ENCODE measurements at places on chromosomes 16 and 17.
A peak's percentile ranks its signal among the peaks of the same experiment; 100 is the strongest.

DNA sequence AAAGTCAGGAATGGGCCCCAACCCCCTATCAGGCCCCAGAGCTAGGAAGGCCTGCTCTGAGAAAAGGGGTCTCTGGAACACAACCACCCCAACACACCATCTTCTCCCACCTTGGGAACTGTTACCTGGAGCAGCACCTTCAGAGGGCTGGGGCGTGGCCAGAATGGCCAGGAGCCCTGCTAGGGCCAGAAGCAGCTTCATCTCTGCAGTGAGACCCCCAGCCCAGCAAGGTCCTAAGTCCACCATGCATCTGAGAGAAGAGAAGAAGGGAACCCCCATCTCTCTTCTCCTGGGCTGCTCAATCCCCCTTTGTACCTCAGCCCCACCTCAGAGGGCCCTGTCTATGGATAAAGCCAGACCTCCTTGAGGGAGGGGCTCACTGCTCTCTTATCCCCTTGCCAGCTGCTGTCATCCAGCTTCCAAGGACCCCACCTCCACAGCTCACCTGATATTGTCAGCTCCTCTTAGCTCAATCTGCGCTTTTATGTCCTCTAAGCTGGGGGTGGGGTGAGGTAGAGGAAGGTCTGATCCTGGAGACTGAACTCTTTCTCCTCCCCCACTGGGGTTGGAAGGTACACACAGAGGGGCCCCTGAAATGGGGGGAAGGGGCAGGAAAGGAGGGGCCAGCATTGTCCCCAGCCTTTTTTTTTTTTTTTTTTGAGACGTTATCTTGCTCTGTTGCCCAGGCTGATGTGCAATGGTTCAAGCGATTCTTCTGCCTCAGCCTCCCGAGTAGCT lies at the start of gene MPO:
TSS of gene MPO (minus strand) at position 456 of the 738 bp plus-strand sequence. CDS start at position 279, 177 bp downstream.
- DNase-seq = no peak

DNA sequence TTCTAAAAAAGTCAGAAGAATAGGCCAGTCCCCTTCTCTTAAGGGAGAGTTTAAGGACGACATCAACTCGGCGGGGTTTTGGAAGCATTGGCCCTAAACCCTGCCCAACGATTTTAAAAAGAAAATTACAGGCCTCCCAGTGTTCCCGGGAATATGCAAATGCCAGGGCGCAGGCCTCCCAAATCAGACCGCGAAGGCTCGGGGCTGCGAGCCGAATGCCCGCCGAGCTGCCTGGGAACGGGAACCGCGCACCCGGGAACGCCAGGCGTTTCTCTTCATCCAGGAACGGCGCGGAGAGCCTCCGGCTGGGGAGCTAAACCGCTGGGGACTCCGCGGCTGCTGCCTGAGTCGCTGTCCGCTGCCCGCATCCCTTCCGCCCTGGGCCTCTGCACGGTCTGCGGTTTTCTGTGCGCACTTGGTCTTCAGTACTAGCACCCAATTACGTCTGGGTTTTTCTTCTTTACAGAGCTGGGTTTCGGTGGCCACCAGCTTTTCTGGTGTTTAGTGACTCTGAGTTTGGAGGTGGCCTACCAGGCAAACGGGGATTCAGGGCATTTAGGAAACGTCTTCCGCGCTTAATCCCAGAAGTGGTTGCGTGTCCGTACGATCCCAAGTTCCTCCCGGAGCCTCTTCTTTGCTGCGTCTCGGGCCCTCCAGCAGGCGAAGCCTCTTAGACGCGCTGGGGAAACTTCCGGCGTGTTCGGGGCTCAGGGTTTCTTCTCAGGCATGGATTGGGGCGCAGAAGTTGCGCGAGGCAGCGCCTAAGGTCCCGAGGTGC lies 5.7 kb downstream of the IRX5 start:
- no peak for DNase-seq

DNA sequence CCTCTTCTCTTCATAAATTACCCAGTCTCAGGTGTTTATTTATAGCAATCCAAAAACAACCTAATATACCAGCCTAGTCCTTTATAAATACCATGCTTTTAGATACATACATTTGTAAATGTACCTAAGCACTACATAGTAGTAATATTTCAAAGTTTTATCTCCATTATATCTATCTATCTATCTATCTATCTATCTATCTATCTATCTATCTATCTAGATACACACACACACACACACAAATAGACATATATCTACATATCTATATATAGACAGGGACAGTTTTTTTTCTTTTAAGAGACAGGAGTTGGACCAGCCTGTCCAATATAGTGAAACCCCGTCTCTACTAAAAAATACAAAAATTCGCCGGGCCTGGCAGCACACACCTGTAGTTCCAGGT lies 5.8 kb downstream of the CEP20 start:
- DNase-seq = no peak

GRCh38 chr17:13596241-13596923 lies 5.3 kb downstream of the HS3ST3A1 start:
- no peak for DNase-seq

GRCh38 chr16:67828651-67829050 lies 13.5 kb upstream of the THAP11 start:
- no peak for DNase-seq

DNA sequence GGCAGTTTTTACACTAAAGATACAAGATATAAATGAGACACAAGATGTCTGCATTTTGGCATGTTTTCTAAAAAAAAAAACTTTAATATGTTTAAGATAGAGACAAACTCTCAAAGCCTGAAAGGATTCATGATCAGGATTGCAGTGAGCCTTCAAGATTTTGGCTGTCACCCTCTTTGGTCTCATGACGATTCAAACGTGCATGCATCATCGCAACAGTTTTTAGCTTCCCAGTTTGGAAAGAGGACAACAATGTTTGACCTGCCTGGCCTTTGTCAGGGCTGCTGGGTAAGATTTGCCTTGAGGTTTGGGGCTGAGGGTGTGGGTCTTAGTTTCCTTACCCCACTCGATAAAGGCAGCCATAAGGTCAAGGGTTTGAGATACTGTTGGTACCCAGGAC lies 134.1 kb downstream of the RGS9 start:
- DNase-seq = no peak

DNA sequence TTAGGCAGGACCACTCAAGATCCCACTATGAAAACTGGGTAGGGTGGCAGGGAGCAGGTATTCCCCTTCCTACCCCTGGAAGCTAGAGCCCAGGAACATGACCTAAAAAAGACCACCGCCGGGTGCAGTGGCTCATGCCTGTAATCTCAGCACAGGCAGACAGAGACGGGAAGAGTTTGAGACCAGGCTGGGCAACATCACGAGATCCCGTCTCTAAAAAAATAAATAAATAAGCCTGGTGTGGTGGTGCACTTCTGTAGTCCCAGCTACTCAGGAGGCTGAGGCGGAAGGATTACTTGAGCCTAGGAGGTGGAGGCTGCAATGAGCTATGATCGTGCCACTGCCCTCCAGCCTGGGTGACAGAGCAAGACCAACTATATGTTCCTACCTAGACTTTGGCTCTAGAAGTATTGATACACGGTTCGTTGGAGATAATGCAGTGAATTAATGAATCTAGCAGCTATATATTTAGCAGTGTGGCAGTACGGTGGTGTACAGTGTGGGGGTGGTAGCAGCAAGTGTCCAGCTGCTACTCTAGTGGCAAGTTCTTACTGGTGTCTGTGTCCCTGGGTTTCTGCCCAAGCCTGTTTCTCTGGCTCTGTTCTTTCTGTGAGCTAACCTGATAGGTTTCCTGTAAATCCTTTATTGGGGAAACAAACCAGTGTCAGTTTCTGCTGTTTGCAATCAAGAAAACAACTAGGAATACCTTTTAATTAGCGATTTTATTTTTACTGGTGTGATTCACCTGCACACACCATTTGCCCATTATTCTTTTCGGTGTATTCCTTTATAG lies 3.3 kb upstream of the USP31 start:
- no peak for DNase-seq

DNA sequence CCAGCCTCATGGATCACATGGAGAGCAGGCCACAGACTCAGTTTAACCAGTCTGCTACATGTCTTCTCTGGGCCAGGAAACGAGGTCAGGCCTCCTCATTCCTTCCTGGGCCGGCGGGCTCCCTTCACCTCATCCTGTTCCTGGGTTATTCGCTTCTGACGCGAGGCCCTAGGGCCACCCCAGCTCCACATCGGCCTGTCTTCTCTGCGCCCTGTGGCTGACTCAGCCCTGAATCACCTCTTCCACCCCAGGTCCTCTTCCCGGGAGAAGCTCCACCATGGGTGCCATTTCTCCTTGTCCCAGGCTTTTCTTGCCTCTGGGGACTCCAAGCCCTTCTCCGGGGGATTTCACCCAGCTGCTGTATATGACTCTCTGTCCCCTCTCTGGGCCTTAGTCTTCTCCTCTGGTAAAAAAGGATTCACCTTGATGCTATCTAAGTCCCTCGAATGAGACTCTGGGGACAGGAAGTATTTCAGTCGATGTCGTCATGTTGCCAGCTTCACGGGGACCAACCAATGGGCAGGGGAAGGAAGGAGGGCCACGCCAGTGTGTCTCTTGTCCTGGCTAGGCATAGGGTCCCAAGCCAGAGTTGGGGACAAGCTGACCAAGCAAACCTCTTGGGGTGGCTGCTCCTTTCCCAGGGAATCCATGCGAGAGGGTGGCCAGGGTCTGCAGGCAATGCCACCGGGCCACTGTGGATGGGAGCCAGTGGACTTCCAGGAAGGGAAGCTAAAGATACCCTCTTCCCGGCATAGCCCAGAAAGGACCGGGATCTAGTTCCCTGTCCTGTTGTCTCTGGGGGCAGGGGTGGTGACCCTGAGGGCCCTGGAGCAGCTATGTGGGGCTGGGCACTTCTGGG lies 58.7 kb downstream of the SOCS3 start:
- no peak for DNase-seq

DNA sequence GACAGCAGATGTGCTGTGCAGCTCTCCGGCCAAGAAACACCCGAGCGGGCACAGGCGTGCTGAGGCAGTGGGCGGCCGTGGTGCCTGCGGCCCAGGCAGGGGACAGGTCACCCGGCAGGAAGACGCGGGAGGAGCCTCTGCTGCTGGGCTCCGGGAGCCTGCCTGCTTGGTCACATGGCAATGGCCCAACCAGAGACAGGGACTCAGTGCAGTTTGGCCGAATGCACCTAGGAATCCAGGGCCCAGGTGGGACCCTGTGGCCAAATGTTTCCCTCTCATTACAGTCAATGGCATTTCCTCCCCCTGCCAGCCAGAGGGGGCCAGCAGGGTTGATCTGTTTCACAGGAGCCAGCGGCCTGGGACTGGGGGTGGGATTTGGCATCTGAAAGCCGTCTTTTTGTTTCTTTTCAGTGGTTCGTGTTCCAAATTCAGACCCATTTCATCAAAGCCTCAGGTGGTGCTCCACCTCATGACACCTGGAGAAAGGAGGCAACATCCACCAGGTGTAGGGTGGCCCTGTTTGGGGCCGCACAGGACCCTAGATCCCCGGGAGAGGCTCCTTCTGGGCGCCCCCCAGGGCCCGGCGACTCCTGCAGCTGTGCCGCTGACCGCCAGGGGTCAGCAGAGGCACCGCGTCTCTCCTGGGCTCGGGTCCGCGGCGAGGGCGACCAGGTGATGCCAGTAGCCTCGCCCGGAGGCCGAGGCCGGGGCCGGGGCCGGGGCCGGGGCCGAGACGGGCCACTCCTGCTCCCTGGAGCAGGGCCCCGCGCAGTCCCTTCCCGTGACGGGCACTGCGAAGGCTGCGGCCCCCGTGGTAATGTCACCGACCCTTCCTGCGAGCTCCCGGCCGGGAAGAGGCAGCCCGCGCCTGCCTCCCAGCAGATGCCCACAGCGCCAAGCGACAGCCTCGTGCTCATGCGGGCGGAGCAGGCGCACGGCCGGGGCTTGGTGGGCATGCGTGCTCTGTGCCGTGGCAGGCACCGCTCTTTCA lies 118.5 kb downstream of the C16orf78 start:
- peak; percentile 38 for DNase-seq

DNA sequence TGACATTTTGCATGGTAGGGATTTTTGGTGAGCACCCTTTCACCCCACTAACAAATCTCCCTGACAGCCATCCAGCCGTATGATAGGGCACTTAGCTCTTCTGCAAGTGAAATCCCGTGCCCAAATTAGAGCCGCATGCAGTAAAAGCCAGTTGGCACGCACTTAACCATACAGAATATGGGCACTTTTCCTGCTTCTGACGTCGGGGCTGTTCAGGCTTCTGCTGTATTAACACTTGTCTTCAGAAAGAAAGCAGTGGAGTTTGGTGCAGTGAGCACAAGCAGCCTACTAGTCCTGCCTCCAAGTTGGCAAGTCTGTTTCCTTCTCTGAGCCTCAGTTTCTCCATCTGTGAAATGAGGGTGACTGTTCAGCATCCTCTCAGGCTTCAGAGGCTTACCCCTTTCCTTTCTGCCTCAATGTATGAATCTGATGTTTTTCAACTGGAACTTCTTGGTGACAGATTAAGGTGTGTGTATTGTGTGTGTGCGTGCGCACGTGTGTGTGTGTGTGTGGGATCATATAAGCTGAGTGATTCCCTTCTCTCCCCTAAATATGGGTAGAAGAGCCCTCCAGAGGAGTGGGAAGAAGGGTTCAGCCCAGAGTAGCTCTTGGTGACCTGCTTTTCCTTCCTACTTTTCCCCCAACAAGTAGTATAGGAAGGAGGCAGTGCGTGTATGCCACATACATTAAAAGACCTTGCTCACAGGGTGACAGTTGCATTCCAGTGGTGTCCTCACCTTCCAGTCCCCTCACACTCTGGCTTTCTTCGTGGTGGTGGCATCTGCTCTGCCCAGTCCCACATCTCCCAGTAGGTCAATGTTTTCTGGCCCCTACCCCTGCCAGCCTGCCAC lies 19.0 kb downstream of the IGF2BP1 start:
- DNase-seq = no peak

DNA sequence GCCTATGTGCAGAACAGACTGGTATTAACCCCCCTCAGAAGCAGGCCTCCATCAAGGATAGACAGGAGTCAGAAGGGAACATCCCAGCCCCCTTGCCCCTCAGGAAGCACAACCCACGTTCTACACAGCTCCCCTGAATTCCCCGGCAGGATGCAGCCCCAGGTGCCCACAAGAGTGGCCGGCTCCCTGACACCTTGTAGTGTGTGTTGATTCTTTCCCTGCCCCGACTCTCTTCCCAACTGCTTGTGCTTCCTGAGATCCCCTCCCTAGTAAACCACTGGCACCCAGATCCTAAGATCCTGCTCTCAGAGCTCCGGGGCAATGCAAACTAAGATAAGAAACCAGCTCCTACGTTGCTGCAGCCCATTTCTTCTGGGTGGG lies 34.8 kb upstream of the LITAF start:
- no peak for DNase-seq

GRCh38 chr17:48202959-48203358 lies 95.4 kb downstream of the SNX11 start:
- DNase-seq = no peak

- DNase-seq = no peak
These were observed 39.3 kb upstream of the SLC38A10 start for GRCh38 chr17:81334391-81334901.

DNA sequence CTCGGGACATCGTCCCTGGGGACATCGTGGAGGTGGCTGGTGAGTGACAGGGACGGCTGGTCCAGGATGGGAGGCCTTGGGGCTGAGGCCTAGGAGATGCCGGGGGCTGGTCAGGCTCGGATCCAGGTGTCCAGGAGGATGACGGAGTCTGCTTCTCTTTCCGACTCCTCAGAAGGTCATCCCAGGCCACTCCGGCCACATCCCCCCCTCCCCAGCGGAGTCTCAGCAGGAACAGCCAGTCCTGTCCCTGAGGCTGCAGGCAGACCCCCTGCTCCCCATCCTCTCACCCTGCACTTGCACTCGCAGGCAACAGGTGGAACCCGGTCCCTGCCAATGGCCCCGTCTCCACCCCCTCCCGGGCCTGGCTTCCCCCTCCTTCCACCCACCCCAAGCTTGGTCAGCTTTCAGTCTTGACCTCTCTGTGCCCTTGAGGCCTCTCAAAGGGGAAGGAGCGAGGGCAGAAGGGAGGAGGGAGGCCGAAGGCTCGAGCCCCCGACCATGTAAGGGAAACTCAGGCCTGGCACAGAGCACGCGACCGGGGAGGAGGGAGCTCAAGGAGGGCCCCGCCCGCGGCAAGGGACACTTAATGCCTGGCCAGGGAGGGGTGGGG lies 4.4 kb downstream of the ATP2A1 start:
- no peak for DNase-seq

- no peak for DNase-seq
These were observed 104.3 kb downstream of the ADAMTS18 start for GRCh38 chr16:77330332-77331042.

Data from NCI-H1092 treated with DMSO at 0.1 percent for 48 hours (cell line).